Femur (tissue), 1 donor: ENCODE measurements at places on chromosomes 7 and 10.

DNA sequence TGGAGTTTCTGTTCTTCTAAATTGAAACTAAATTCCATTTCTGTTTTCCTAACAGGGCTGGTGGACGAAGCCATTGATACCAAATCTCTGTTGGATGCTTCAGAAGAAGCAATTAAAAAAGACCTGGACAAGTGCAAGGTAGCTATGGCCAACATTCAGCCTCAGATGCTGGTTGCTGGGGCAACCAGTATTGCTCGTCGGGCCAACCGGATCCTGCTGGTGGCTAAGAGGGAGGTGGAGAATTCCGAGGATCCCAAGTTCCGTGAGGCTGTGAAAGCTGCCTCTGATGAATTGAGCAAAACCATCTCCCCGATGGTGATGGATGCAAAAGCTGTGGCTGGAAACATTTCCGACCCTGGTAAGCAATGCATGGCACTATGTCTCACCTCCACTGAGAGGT, 45.6 kb downstream of the AP3M1 start:
- DNase-seq: no peak

GRCh38 chr10:79196470-79197461, 128.0 kb downstream of the ZMIZ1 start:
- peak; percentile 79 for DNase-seq

DNA sequence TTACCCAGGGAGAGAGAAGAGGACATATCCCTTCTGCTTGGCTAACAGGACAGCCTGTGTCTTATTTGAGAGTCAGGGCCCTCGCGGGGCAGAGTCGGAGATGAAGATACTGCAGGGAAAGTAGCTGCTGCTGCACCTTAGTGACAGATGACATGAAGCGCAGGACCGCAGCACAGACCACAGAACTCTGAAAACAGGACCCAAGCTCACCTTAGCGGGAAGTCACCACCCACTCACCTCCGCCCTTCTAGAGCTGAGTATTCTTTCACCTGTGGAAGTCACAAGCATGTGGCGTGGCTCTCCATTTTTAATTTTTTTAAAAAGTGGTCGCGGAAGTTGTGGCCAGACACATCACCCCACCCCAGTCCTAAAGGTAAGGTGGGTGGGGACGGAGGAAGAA, 191.4 kb downstream of the FAM107B start:
- DNase-seq: no peak

DNA sequence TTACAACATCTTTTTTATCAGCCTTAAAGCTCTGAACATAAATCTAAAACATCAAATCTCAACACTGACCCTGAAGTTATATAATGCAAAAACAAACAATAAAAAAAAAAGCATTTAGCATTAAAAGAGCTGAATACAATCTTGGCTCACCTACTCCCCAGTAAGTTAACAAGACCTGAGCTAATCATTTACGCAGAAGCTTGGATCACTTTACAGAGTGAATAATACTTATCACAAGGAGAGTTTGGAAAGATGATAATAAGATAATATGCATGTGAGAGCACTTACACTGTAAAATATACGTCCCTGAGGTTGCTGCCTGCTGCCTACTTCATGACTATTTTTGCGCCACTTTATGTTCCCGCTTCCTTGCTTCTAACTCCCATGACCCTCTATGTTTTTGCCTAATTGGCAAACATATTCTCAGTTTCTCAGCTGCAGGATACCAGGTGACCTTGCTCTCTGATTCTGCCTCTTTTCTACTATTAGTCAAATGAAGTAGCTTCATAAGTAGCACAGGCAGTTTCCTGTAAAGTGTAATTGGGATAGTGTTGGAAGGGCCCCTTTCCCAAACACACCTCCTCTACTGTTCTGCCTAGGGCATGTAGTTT, 333.6 kb downstream of the LRRTM3 start:
- DNase-seq: no peak

DNA sequence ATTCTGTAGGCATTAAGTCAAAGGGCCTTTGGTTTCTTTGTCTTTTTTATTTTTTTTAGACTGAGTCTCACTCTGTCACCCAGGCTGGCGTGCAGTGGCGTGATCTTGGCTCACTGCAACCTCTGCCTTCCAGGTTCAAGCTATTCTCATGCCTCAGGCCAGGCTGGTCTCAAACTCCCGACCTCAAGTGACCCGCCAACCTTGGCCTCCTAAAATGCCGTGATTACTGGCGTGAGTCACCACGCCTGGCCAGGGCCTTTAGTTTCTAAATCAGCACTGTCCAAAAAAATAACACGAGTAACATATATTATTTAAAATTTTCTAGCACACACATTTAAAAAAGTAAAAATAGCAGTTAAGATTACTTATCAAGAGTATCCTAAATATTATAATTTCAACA, 11.1 kb upstream of the ACSL5 start:
- DNase-seq: no peak

- DNase-seq: no peak
Observed at GRCh38 chr7:112575864-112576263, 95.1 kb downstream of the LSMEM1 start.

- no peak for DNase-seq
Observed at GRCh38 chr10:104483582-104483981, 129.9 kb downstream of the CFAP58 start.

- DNase-seq: no peak
Observed at GRCh38 chr10:60614363-60614762, 163.9 kb upstream of the CDK1 start.

GRCh38 chr7:153886506-153887441, 165.4 kb upstream of the DPP6 start:
- DNase-seq: peak; percentile 34

DNA sequence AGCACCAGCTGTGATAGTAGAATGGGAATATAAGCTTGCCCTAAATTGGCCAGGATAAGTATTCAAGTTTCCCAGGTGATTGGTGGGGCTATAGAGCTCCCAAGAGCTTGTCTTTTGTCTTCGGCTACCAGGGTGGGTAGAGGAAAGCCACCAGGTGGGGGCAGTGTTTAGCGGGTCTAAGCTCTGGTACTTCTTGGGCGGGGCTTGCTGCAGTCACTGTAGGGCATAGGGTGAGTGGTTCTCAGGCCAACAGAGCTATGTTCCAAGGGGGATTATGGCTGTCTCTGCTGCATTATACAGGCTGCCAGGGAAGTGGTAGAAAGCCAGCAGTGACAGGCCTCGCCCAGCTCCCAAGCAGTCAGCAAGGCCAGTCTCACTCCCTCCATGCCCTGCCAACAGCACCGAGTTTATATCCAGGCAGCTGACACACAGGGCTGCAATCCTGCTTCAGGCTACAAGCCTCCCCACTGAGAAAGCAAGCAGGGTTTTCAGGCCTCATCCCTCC, 110.7 kb downstream of the ZNF467 start:
- DNase-seq: peak; percentile 69

DNA sequence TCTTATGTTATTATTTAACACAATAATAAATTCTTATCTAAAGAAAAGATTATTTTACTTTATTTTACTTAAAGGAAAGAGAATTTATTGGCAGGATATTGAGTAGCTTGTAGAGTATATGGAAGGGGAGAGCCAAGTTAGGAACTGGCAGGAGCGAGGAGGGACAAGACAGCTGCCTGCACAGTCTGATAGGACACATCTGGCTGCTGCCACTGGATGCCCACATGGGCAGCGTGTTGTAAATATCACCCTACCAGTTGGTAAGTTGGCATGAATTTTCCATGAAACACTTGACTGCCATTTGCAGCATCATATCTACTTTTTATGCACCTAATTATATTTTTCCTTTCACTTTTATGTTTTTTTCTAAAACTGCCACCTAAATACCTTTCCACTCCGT, 19.6 kb downstream of the SRI start:
- no peak for DNase-seq

GRCh38 chr7:27442455-27442854, 199.9 kb downstream of the EVX1 start:
- DNase-seq: no peak

- no peak for DNase-seq
Observed at GRCh38 chr10:117132751-117133231, 5.3 kb downstream of the VAX1 start.

DNA sequence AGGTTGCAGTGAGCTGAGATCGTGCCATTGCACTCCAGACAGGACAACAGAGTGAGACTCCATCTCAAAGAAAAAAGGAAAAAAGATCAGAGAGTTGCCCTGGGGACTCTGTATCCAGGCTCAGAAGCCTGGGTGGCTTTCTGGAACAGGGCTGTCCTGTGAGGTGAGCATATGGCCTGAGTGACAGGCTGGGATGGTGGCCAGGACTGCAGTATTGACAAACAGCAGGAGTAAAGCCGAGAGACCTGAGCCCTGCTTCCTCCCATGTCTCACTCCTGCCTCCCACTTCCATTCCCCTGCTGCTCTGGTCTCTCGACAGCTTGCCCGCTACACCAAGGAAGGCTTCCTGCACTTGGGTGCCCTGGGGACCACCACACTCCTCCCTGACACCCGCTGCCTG, 578.5 kb downstream of the GALNT17 start:
- no peak for DNase-seq

GRCh38 chr7:19146699-19147098, 1.5 kb upstream of the FERD3L start:
- DNase-seq: no peak

DNA sequence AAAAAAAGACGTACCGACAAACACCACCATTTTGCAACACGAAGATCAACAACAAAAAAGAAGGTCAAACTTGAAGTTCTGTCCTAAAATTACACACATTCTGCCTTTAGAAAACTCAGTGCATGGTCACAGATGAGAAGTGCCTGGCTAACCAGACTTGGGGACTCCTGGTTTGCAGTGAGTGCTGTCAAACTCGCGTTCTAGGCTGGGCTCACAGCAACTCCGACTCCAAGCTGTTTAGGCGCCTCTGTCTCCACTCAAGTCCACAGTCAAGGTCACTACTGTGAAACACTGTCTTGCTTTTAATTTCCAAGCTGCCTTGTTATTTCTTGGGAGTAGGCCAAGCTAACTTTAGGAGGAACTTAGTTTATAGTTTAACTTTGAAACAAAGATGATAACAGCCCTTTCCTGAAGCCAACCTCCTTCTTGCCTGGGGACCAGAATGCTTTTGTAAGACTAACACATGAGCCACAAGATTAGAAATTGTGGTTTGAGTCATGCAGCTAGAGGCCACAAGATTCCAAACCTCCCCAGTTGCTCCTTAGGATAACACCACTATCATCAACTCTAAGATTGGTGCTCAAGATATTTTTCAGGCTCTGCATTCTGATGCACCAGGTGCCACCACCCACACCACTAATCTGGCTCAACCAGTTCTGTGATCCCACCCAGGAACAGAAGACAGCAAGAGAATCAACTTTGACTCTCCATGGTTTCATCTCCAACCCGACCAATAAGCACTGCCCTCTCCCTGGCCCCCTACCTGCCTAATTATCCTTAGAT, 1.1 kb upstream of the DNAAF5 start:
- DNase-seq: peak; percentile 9

DNA sequence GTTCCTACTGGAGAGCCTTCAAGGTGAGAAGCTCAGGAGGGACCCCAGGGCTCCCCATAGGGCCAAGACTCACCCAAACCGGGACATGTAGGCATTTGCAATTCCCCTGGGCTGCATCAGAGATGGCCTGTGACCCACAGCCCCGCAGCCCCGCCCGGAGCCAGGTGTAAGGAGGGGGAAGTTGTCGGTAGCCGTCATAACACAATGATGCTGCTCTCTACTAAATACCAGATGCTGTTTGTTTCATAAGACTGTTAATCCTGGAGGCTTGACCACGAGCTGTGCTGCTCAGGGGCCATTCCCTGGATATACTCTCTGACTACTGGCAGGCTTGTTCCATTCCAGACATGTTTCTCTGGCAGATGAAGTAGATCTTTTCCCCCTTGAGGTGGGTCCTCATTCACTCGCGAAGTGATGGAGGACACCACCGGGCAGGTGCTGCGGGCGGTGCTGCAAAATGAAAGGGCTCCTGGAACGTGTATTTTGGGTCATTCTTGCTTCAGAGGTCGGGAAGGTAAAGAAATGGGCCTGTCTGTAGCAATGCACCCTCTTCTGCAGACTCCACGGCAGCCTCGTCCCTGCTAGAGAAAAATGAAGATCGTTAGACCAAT, 61.1 kb downstream of the MKI67 start:
- no peak for DNase-seq

- DNase-seq: no peak
Observed at GRCh38 chr7:2282185-2282751, 32.0 kb downstream of the SNX8 start.

DNA sequence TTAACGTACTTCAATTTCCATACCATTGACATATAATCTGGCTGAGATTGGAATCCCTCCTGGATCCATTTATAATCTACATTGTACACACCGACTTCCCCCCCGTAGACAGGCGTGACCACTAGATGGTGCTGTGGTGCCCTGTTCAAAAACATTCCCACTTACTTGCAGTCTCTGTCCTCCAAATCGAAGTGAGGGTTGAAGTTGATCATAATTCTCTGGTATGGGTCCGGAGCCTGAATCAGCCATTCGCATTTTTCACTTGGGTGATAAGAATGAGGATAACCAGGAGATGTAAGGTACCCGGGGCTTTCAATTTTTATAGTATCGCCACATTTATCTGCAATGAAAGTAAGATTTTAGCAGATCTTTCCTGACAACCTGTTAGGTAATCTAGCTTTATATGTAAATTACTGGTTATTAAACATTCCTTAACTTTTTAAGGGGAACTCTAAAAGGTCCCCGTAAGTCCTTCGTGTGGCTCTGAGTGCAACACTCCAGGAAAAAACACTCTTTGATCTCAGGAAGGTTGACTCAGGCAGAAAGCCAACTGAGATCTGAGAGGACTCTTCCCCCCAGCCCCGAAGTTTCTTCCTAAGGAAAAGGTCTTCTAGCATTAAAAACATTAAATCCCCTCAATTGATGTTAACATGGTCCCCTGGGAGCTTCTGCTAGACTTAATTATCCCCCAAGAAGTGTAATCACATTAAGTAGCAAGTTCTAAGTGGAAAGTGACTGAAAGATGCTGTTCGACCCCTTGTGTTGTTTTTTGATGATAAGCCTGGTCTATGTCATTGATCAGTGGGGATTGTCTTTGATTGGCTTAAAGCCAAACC, 3.7 kb downstream of the NRP1 start:
- peak; percentile 92 for DNase-seq

- DNase-seq: no peak
Observed at GRCh38 chr7:47689558-47689957, 107.6 kb upstream of the TNS3 start.

GRCh38 chr7:155684543-155684942, 40.1 kb downstream of the RBM33 start:
- DNase-seq: no peak

DNA sequence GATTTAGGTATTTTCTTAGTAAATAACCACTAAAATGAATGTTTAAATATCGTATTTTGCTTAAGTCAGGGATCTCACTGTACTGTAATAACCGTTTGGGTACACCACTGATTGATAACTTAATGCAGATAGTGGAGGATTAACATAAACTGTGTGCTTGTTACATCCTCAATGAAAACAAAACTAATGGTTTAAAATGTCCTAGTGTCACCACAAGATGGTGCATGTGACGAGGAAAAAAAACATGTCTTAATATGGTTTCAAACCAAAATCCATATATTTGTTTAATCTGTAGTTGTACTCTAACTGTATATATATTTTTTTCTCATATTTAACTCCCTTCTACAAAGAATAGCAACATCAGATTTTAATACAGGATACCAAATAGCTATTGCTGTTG, 19.2 kb downstream of the ARMC10 start:
- DNase-seq: no peak

GRCh38 chr7:126557271-126557670, 695.5 kb downstream of the GRM8 start:
- DNase-seq: no peak
